Hepatocyte (in vitro differentiated cells): ENCODE measurements at places on chromosomes 11 and 22.
A peak's percentile ranks its signal among the peaks of the same experiment; 100 is the strongest.

GRCh38 chr11:37108436-37109285 is 510.6 kb upstream of the RAG2 start:
- H3K36me3 ChIP-seq = no peaks in the 10 kb centered on the region
- no peak overlapping the region for H3K4me3 ChIP-seq
- H3K27ac ChIP-seq = peak overlapping the region; percentile 36
- H3K27me3 ChIP-seq = no peaks in the 10 kb centered on the region

- no peaks in the 10 kb centered on the region for H3K27me3 ChIP-seq
- no peak overlapping the region for H3K4me3 ChIP-seq
- H3K27ac ChIP-seq = no peak overlapping the region
- no peak for DNase-seq
- no peaks in the 10 kb centered on the region for H3K36me3 ChIP-seq
Measured at GRCh38 chr11:122342089-122342744, 226.2 kb upstream of the BLID start.

DNA sequence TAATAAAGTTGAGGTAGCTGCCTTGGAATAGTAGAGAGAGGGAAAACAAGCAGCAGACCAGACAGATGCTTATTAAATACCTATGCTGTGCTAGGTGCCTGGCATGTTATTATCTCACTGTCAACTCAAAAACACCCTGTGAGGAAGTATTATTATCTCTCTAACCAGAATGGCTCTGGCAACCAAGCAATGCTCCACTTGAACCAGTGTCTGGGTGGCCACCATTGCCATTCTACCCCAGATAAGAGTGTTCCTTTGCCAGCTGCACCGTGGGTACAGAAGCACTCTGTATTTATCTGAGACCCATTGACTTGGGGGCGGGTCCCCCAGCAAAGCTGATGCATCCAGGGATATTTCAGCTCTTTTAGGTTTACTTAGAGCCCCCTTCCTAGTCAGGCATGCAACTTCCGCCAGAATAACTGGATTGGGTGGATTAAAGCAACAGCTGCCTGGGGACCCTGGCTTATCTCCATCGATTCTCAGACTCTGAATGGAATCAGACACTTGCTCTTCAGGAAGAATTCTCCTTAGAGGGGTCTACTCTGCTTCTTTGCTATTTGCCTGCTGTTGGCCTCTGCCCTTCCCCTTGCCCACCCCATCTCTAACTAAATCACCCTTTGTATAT is 49.1 kb downstream of the RCN1 start:
- H3K4me3 ChIP-seq = no peak overlapping the region
- no peaks in the 10 kb centered on the region for H3K36me3 ChIP-seq
- no peak for DNase-seq
- no peak overlapping the region for H3K27ac ChIP-seq
- H3K4me1 ChIP-seq = no peaks in the 10 kb centered on the region

DNA sequence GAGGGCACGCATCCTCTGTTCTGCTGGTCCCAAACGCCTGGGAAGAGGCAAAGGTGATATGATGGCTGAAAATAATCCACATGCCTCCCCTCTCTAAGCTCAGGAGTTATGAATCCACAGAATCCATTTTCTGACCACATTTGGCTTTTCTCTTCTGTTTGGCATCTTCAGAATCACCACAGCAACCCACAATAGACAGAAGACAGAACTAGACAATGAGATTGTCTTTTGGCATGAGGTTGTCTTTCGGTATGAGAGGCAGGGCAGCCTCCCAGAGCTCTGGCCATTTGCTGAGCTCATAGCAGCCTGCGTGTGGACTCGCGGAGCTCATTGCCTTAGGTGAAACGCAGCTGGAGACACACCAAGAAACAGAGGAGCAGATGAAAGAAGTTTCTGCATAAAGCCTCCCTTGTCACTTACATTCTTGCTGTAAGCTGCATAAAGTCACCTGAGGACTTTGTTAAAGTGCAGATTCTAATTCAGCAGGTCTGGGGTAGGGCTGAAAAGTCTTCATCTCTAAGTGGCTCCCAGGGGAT is 868.0 kb downstream of the NTM start:
- no peaks in the 10 kb centered on the region for H3K36me3 ChIP-seq
- H3K27me3 ChIP-seq = no peaks in the 10 kb centered on the region
- no peak overlapping the region for H3K4me3 ChIP-seq

DNA sequence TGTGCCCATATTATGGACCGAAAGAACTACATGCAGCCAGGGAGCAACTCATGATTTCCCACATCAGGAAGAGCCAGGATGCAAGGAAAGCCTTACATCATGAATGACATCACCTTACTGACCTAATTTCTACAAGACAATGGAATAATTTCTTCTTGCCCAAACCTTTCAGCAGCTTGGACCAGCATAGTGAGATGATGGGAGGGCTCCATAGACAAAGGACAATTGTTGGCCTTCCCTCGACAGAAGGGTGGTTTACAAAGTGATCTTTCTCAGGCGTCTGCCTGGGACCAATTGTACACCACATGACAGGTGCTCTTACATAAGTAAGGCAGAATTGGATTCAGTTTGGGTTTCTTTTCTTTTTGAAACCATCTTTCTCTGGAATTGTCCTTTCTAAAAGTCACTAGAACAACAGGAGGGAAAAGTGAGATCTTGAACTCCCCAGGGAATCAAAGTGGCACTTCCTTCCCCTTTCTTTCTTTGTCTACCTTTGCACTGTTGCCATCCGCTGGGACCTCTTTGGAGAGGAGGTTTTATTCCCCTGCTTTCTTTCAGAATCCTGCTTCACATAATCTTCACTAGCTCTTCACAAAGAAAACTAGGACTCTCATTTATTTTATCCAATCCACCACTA is 51.7 kb upstream of the PAK1 start:
- no peaks in the 10 kb centered on the region for H3K4me1 ChIP-seq
- no peak for DNase-seq
- H3K36me3 ChIP-seq = no peaks in the 10 kb centered on the region
- H3K4me3 ChIP-seq = no peak overlapping the region

DNA sequence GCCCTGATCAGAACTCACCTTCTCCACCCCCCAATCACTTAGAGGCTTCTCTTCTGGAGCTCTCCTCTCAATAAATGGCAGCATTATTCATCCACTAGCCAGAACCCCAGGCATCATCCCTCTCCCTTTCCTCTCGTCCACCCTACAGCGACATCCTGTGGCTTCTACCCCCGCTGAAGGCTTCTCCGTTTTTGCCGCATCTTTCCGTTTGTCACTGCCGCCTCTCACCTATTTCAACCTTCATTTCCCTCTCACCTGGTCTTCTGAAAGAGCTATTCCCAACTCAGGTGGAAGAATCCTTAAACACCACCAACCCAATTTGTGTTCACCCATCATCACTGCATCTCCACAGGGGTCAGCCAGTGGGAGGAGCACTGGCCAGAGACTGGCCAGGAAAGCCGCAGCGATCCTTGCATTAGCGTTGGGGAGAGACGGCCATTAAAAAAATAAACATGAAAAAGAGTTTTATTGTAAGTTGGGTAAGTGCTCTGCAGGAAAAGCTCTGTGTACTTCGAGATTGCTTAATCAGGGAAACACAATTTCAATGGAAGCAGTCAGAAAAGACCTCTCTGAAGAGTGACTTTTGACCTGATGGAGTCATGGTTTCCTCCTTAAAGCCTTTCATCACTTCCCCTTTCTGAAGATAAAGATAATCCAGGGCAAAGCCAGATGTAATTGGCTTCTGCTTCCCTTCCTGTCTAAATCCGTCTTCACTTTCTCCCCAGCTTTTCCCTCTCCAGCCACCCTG is 36.7 kb downstream of the SPATA19 start:
- DNase-seq = no peak
- H3K27ac ChIP-seq = no peak overlapping the region
- peaks cover 18% of the 10 kb centered on the region for H3K4me1 ChIP-seq
- H3K4me3 ChIP-seq = no peak overlapping the region
- H3K27me3 ChIP-seq = peaks cover 40% of the 10 kb centered on the region

GRCh38 chr11:127859941-127860354 is 727.4 kb downstream of the ETS1 start:
- H3K27ac ChIP-seq = peak overlapping the region; percentile 84
- no peaks in the 10 kb centered on the region for H3K27me3 ChIP-seq
- no peaks in the 10 kb centered on the region for H3K36me3 ChIP-seq
- no peak overlapping the region for H3K4me3 ChIP-seq
- peak; percentile 36 for DNase-seq
- peaks cover 6% of the 10 kb centered on the region for H3K4me1 ChIP-seq

DNA sequence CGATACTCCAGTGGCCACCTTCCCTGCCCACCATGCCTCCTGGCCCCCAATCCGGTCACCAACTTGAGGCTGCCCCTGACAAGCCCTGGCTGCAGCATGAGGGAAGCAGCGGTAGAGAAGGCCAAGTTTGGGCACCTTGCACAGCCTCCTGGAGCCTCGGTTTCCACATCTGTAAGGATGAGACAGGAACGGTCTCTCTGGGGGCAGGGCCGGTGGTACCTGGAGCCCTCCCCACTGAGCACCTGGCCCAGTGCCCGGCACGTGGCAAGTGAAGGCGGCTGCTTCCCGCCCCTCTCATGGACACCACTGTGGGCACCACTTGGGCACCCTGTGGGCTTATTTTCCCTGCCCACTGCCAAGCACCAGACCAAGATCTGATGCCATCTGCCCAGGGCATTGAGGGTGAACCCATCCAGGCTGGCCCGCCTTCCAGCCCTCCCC is 77.8 kb downstream of the CDKN1C start:
- no peaks in the 10 kb centered on the region for H3K36me3 ChIP-seq
- H3K4me1 ChIP-seq = peaks cover 61% of the 10 kb centered on the region
- no peak for DNase-seq
- no peak overlapping the region for H3K4me3 ChIP-seq

DNA sequence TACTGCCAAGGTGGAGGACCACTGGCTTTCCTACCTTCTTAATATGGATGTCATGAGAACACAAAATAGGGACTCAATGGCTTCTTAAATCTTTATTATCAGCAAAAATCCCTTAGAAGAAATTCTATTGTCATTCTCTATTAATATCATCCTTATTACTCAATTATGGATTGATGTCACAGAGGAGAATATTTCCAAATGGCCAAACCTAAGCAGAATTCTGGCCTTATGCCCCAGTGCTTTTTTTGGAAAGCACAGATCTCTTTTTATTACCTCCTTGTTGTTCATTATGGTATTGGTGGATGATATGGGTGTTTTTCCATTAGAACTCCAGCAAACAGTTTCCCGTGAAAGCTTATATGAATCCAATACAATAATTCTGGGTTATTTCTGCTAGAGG is 9.9 kb downstream of the CRTAM start:
- no peak for DNase-seq
- no peaks in the 10 kb centered on the region for H3K36me3 ChIP-seq
- no peaks in the 10 kb centered on the region for H3K27me3 ChIP-seq
- H3K4me1 ChIP-seq = no peaks in the 10 kb centered on the region

- no peak overlapping the region for H3K27ac ChIP-seq
- no peaks in the 10 kb centered on the region for H3K4me1 ChIP-seq
- DNase-seq = no peak
- no peak overlapping the region for H3K4me3 ChIP-seq
- no peaks in the 10 kb centered on the region for H3K27me3 ChIP-seq
Measured at GRCh38 chr22:35577799-35578659, 37.4 kb downstream of the RASD2 start.

- no peak overlapping the region for H3K4me3 ChIP-seq
- no peaks in the 10 kb centered on the region for H3K36me3 ChIP-seq
- no peak for DNase-seq
- peaks cover 6% of the 10 kb centered on the region for H3K4me1 ChIP-seq
Measured at GRCh38 chr22:45335854-45336522, 26.3 kb downstream of the FAM118A start.

GRCh38 chr11:116169776-116170175 is 603.0 kb downstream of the BUD13 start:
- DNase-seq = no peak
- no peaks in the 10 kb centered on the region for H3K4me1 ChIP-seq
- H3K27ac ChIP-seq = no peak overlapping the region
- peaks cover 11% of the 10 kb centered on the region for H3K27me3 ChIP-seq
- H3K36me3 ChIP-seq = no peaks in the 10 kb centered on the region

DNA sequence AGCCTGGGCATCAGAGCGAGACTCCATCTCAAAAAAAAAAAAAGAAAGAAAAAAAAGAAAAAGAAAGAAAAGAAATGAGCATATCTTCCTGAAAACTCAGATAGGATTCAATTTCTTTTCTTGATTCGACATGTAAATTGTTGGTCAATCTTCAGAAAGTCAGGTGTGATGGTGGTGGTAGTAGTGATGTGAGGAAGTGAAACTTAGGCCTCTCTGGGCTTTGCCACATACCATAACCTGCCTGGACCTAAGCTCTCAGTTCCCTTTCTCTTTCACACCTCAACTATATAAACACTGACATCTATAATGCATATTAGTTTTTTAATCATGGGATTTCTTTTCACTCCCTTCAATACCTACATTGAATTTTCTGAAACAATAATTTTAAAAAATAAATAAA is 98.0 kb upstream of the TBCEL start:
- no peaks in the 10 kb centered on the region for H3K4me1 ChIP-seq
- H3K36me3 ChIP-seq = no peaks in the 10 kb centered on the region
- DNase-seq = no peak
- H3K4me3 ChIP-seq = no peak overlapping the region

DNA sequence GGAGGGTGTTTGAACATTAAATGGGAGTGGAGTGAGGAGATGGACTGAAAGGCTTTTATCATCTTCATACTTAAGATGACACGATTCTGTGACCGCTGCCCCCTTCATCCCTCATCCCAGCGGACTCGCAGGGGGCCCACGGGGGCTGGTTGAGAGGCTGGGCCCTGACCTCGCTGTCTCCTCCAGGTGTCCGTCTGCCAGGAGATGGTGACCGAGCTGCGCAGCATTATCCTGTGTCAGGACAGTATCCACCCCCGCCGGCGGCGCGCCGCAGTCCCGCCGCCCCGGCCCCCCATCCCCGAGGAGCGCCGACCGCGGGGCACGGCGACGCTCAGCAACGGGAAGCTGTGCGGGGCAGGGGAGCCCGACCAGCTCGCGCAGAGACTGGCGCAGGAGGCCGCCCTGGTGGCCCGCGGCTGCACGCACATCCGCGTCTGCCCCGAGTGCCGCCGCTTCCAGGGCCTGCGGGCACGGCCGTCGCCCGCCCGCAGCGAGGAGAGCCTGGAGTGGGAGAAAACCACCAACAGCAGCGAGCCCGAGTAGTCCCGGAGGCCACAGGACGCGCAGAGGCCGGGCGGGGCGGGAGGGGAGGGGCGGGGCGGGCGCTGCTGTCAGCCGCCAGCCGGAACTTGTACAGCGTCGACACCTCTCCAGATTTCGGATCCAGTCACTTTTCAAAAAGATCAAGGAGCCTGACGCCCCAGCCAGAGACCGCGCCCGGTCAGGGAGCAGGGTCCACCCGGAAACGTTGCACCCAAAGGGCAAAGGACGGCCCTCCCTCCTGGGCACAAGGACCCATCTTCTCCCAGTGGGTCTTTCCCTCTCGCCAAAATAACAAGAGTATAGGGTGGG is 38.0 kb upstream of the TBCEL start:
- H3K36me3 ChIP-seq = no peaks in the 10 kb centered on the region
- peaks cover 27% of the 10 kb centered on the region for H3K27me3 ChIP-seq
- DNase-seq = peak; percentile 81

DNA sequence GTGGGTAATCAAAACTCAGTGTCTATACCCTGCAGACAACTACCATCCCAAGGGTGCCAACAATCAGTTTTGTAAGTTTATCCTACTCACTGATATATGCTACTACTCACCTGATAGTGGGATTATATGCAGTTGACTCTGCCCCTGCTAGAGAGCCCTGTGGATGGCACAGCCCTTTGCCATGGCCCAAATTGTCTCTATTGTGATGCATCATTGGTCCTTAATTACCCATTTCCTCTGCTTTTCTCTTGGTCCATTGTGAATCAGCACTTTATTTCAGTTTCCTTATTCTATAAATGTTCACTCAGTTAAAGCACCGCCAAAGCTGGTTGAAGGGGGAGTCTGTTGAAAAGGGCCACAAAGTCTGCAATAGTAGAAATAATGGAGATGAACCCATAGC is 42.3 kb downstream of the PLAAT5 start:
- H3K36me3 ChIP-seq = no peaks in the 10 kb centered on the region
- no peaks in the 10 kb centered on the region for H3K27me3 ChIP-seq
- H3K4me3 ChIP-seq = no peak overlapping the region
- H3K27ac ChIP-seq = no peak overlapping the region
- no peaks in the 10 kb centered on the region for H3K4me1 ChIP-seq
